CD8-positive, alpha-beta T cell (primary cell): ENCODE measurements at places on chromosomes 12 and 14.

DNA sequence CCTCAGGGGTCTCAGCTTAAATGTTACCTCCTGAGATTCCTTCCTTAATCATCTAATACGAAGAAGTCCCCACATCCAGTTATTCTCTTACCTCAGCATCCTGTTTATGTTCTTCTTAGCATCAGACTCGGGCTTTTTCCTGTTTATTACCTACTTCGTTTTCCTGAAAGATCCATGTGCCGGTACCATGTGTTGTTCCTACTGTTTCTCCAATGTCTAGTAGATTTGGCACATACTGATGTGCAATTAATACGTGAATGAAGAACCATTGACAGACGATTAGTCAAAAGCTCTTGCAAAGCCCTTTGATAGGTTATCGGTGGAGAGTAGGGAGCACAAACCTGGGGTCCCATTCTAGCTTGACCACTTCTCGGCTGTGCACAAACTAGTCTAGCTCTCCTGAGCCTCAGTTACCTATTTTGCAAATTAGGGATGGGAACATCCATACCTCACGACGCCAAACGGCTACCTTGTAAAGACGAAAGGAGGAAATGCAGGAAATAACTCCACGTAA lies 735 bp upstream of the MAPKAPK5 start:
- no peak for DNase-seq

DNA sequence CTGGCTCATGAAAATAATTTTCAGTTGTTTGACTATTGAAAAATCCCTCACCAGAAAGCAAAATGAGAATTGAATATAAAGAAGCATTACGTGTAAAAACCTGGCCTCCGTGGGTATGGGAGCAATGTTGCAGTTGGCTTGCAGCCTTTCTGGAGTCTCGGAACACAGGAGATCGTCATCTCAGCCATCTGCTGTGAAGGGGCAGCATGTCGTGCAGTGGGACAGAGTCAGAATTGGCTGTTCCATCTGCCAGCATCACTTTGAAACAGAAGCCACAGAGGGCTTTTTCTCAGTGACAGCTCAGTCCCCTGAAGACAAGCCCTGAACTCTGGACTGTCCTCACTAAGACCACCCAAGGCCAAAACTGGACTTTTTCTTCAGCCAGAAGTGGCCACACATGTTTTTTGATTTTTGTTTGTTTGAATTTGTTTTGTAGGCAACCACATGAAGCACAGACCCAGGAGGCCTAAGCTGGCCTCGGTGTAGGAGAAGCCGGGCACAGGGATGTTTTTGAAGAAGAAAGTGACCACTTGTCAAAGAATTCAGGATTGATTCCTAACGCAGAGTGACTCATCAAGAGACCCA lies 170.8 kb upstream of the DYRK2 start:
- no peak for DNase-seq

- DNase-seq = no peak
Observed at GRCh38 chr14:64703395-64704142, 655 bp upstream of the PLEKHG3 start.

DNA sequence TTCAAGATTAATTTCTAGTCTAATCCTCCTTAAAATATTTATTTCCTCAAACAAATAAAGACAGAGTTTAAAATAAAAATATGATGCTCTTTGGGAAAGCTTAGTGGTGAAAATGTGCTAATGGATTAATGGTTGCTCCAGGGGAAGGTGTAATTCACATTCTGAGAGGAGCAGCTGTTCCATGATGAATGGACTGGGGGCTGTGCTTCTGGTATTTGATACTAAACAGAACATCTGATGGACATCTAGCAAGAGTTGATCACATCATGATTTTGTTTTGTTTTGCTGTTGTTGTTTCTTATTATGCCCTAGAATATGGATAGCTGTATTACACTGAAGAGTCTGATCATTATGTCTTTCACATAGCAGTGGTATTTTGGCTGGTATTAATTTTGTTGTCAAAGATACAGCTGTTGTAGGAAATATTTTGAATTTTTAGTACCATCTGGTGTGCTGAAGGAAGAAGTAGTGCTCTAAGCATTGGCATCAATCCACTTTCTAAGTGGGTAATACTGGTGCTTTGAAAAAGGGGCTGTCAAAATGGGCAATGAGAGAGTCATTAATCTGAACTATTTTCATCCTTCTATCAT lies 296.4 kb downstream of the ADAMTS20 start:
- DNase-seq = no peak
